ENCODE measurements at places on chromosomes 6 and 20.

GRCh38 chr20:41145821-41146620, 8.7 kb downstream of the PLCG1 start:
- DNase-seq, result no peak

GRCh38 chr20:60232380-60232779, 274.2 kb downstream of the CDH26 start:
- no peak for DNase-seq

DNA sequence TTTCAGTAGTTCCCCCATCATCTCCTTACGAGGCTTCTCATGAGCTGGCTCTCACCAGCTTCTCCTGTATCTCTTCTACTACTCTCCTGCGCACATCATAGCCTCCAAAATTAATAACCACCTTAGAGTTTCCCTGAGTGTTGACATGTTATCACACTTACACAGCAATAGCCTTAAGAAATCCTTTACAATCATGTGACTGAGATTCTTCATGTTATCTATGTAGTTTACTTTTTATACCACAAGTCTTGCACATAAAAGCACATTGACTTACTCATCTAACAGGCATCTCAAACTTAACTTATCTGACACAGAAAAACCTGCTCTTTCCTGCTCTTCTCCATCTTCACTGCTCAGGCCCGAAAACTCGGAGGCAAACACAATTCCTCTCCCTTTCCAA, 103.7 kb upstream of the TAB2 start:
- DNase-seq, result no peak

DNA sequence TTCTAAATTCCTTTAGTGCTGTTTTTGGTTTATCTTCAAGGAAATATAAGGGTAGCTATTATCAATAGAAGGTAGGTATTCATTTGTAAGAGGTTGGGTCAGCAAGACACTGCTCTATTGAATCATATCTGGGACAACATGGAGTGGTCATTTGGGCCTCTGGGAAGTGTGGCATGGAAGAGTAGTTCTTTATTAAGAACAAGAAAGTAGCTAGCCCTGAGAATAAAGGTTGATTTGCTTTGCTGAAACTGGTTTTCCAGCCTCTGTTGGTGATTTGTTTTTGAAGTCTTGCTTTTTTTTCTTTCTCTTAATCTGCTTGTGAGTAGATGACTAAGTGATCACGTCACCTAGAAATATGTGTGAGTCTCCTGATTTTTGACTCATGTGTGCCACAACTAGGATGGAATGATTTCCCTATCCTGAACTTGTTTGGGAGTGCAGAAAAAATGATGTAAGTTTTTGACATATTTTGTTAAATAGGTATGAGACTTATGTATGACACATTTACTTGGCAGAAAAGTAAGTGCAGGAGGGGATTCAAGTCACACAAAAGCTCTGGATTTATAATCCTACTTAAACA, 381.8 kb downstream of the CENPW start:
- no peak for DNase-seq

DNA sequence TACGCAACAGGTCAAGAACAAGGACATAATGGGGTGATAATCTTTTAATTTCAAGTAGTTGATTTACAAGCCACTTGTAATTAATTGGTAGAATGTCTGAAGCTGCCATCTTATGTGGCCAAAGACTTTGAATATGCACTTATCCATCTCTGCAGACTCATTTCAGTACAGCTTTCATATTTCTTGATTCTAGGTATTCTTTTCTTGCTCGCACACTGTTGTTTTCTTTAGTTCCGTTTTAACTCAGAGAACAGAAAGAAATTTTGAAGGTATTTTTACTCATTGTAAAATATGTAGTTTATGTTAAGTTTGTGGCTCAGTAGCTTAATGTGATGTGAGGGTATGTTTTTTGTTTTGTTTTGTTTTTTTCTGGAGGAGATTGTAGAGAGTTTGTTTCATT, 73.9 kb downstream of the UBR2 start:
- DNase-seq, result no peak

- DNase-seq, result no peak
These were observed 132.0 kb upstream of the EEF1E1 start for GRCh38 chr6:8234321-8234720.
